ENCODE measurements at places on chromosomes 7 and 10. TPM values are rescaled to one million over a fixed set of nuclear protein-coding genes. Genes with fewer than 3 reads are reported as not detected.

The IFIT5 gene
- 17.5 TPM for total RNA-seq

GRCh38 chr7:155298288-155298833 is 683 bp downstream of the INSIG1 start:
- no peak for DNase-seq

DNA sequence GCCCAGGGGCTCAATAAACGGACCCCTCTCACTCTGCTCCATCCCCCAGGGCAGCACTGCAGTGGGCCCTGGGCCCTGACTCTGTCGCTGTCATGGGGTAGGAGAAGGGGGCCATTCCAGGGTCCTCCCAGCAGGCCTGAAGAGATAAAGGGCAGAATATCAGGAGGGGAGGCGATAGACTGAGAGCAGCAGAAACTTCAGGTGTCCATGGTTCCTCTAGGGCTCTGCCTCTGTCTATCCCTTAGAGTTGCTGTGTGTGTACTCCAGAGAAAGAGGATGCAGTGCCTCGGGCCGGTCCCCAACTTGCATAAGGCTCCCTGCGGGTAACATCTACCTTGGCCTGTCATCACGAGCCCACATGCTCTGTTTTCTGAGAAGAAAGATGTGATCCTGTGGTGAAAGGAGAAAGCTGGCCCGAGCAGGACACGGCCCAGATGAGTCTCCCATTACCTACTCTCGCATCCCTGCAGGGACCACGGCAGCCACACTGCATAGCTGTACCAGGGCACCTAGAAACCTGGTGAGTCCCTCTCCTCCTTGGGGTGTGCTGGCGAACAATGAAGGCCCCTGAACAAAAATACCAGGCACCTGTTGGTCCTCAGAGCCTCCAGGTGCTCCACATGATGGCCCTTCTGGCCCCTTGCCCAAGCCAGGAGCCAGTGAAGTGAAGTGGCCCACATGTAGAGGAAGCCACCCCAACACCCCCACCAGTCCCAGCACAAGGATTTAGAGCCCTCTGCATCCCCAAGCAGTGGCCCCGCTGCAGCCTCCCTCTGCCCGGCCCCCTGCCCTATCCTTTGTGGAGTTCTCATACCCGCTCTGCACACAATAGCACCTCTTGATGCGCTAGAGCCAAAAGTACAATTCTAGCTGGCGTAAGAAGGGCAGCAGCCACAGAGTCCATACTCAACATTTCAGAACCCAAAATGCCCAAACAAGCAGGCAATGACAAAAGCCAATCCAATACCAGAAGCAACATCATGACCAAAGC is 106.8 kb downstream of the ARHGAP22 start:
- DNase-seq = no peak

- no peak for DNase-seq
Observed at GRCh38 chr7:87148332-87148955, 3.8 kb upstream of the DMTF1 start.
